T1000 (cell line): ENCODE measurements at places on chromosomes 12 and 14.
A peak's percentile ranks its signal among the peaks of the same experiment; 100 is the strongest.

DNA sequence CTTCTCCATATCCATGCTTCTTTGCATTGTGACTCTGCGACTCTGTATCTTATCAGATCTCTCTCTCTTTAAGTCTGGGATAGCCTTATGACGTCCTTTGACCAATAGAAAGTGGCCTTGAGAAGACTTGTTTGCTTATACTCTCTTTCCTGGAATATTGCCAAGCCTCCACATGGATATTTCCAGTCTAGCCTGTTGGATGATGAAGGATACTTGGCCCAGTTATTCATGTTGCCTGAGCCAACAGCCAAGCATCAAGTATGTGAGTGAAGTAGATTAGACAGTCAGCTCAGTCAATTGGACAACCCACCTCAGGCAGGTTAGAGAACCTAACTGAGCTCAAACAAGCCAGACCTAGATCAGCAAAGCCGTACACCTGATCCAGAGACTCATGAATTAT, 864.2 kb upstream of the MGAT4C start:
- DNase-seq: no peak

DNA sequence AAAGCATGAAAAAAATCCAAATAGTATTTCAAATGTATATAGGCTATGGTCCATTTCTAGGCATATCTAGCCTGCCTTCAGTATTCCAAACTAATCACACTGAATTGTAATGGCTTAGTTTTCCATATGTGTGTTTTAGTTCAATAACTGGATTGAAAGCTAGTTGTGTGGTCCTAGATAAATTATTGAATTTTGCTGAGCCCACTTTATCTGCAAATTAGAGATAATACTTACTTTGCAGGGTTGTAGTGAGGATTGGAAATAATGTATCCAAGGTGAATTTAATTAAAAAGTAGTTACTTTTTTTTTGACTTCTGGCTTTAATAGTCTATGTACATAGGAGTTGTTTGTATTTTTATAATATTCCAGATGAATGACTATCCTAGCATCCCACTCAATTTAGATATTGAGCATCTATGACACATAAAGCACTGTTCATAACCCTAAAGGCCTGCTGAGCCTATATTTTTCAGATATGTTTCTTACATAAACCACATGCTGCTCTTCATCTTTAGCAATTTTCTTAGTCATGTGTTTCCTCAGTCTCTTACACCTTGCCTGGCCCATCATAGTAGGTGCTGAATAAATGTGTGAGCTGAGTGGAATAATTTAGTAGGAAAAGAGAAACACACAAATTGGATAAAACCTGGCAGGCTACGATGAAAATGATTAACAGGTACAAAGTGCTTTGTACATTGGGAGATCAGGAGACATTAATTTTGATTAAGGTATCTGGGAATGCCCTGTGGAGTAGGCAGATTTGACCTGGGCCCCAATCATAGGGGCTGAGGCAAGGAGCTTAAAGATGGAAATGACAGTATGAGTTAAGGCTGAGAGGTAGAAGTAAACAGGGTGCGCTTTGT, 1.1 kb upstream of the ATP23 start:
- DNase-seq: no peak

- DNase-seq: no peak
Measured at GRCh38 chr14:99744199-99744872, 48.9 kb upstream of the EML1 start.

DNA sequence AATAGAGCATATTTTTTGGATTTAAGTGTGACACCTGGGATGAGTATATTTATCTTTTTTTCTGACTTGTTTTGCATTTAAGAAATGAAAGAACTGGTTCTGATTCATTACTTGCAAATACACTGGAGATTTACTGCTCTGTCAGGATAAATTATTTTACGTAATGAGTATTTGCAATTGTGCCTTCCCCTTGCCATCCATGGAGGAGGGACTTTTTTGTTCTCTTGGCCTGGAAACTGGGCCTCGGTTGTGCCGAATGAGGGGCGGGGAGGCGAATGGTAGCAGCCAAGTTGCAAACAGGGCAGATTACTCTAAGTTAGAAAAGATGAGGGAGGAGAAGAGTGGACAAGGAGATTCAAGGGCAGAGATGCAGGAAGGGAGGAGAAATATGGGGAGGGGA, 308.7 kb downstream of the ATP23 start:
- no peak for DNase-seq

- DNase-seq: no peak
Measured at GRCh38 chr12:110649341-110649847, 35.5 kb downstream of the TCTN1 start.

GRCh38 chr14:23864259-23864658, 89.3 kb upstream of the DHRS4 start:
- DNase-seq: no peak

DNA sequence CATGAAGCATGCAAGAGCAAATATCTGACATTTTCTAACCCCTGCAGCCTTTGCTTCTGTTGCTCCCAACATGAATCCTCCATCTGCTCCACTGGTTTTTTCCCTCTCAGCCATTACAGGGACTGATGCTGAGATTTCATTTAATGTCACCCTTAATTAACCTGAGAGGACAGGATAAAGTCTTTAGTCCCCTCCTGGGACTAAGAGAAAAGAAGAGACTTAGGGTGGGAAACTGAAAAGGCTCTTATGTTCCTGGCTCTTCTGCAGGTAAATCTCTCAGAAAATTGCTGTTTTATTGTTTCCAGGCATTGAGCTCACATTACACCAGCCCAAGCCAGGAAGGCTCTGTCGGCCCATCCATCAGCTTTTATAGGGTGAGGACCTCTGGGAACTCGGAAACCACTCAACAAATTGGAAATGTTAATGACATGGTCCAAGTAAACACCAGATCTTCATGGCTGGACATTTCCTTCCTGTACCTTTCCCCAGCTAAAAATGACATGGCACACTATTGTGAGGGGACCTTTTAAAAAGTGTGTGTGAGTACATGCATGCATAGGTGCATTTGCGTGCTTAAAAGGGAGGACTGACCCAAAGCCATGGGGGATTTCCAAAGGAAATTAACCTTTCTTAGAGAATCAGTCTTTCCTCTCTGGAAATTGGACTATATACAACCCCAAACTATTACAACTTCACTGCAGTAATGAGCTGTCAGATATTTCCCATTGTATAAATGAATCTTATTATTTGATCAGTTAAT, 408.1 kb upstream of the TMTC1 start:
- DNase-seq: no peak

DNA sequence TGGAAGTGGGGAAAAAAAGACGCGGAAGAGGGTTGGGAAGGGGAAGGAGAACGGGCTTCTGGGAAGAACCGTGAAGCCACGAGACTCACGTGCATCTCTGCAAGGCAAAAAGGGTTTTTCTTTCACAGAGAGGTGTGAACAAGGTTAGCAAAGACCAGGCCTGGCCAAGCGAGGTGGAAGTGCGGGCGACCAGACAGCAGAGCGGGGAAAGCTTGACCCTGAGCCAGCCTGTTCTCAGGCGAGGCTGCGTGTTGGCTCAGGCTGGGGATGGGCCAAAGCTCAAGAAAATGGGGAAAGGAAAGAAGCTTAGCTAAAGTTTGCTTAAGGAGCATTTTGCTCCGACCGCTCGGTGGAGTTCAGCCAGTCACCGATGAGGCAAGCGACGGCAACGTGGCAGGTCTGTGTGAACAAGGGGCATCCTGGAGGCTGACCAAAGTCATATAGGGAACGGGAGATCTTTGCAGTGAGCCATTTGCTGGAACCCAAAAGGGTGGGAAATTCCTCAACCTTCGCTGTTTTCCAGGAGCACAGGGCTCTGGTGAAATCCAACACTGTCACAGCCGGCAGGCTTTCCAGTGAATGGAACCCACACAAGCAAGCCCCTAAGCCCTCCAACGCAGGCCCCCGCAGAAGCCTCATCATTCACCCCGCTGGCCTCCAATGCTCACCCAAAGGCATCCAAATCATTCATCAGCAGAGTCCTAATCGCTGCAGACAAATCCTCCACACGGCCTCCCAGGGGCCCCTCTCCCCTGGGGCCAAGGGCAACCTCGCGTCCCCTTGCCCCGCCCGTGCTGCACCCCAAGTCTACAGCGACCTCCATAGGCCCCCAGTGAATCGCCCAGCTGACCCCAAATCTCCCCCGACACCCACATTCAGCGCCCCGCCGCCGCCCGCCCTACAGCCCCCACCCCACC, 754 bp downstream of the ZNF605 start:
- no peak for DNase-seq

DNA sequence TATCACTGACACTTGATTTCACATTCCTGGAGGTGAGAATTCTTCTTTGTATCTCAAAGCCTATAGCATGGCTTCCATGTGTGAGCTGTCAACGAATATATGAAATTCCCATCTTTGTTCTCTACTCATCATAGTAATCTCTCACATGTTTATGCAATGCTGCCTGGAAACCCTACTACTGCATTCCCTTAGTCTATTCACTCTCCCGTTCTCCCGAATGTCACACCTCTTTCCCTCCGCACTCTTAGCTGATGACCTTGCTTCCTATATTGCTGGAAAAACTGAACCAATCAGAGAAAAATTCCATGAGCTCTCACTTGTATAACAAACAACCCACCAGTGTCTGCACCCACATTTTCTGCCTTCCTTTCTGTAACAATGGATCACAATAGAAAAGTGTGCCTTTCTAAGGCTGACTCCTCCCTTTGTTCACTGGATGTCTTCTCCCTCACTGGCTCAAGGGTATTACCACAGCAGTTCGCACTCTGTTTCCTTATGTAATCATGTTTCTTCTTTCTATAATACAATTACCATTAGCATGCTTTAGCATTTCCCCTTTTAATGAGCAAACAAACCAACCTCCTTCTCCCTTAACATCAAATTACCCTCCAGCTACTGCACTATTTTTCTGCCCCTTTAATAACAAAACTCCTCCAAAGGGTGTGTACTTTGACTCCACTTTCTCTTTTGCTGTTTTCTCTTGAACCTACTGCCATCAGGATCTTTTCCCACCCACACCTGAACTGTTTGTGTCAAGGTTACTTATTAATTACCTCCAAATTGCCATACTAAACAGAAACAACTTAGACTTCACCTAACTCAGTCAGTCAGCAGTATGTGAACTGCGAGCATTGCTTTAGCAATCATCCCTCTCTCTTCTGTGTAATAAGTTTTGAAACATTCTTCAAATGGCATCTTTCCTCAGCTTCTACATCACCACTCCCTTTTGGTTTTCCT, 63.9 kb upstream of the CCDC196 start:
- DNase-seq: no peak

DNA sequence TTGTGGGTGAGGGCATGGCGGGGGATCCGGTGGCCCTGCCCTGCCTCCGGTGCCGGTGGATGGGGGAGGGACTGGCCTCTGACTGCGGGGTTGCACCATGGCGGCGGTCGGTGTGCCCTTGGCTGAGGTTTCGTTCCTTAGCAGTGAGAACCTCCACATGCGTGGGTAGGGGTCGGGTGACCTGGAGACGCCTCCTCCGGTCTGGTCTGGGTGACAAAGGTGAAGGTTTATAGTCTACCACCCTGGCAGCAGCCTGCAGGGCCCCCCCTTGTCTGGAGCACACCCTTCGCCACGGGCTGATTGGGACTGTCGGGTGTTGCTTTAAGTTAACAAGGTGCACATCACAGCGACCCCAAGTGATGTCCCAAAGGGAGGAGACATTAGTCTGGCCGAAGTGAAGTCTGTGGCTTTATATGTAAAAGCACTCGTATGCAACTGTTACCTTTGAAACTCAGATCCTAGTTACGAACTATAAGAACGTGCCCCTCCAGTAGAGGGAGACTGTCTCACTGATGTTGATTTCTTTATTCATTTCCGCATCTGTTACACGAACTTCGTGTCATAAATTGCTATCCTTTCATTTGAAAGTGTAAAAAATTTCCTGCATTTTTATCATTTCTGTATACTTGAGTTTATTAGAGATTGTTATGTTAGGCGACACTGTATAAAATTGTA, 74.4 kb downstream of the WDR20 start:
- no peak for DNase-seq

DNA sequence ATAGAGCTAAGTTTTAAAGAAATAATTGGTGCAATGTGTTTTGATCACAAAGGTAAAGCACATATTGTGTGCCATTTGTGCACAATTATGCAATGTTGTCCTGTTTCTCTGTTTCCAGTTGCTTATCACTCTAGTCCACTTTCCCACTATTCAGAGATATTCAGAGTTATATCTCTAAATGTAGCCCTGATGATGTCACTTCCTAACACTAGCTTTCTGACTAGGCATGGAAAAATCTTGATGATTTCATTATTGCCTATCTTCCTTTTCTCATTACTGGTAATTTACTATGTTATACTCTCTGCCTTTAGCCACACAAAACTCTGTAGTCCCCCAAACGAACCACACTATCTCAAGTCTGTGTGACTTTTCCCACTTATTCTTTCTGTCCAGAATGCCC, 221.2 kb downstream of the TRHDE start:
- no peak for DNase-seq

DNA sequence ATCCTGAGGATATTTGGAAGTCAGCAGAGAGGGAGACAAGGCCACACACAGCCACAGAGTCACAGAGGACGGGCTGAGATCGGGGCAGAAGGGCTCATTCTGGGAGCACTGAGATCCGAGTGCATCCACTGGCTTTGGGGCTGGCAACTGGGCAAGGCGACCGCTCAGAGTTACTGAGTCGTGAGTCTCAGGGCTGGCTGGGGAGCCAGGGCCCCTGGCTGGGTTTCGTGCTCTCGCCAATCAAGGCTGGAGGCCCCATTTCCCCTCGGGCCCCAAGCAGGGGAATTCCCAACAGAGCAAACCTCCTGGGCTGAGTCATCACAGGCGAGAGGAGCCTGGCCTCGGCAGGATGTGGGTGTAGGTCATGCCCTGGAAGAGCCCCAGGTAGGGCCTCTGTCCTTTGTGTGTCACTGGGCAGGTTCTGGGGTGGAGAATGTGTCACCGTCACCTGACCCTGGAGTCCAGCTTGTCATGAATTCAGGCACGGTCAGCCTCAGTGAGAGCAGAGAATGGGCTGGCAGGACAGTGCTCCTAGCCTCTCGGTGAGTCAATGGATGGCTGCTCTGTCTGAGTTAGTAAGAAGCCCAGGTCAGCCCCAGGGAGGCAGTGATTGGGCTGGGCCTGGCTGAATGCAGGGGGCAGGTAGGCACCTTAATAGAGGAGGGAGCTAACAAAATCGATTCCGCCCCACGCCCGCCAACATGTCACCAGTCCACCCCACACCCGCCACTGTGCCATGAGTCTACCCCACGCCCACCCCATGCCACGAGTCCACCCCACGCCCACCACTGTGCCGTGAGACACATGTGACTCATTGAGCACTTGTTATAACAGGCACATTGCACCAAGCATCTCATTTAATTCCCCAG, 16.9 kb downstream of the ASB2 start:
- DNase-seq: peak; percentile 93

GRCh38 chr14:105878125-105878524, 351.7 kb downstream of the TMEM121 start:
- no peak for DNase-seq

DNA sequence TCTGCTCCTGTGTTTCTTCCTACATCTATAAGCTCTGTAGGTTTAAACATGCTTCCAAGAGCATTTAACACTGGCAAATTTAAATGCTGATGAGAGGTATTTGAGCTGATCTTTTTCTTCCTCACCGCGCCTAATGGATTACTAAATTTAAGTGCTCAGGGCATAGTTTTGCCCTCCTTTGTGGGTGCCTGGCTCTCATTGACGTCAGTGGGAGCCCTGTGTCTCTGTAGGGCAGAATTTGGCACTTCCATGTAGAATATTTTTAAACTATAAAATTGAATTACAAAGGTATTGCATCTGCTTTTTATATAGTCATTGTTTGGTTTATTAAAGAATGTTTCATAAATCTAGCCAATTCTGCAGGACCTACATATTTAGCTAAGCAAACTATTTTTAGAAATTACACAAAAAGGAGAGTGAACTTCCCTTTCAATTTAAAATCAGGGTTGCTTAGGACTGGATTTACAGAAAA, 444.8 kb downstream of the AEBP2 start:
- DNase-seq: no peak

- no peak for DNase-seq
Measured at GRCh38 chr14:53881161-53881871, 75.3 kb downstream of the BMP4 start.

GRCh38 chr12:39127401-39127800, 222.0 kb upstream of the CPNE8 start:
- peak; percentile 54 for DNase-seq
